Fibroblast of gingiva (primary cell): ENCODE measurements at places on chromosomes 12 and 14.

GRCh38 chr12:3185260-3185870 is 108.2 kb downstream of the TSPAN9 start:
- DNase-seq, result no peak

GRCh38 chr12:39354955-39355354 is 88.0 kb downstream of the KIF21A start:
- no peak for DNase-seq

DNA sequence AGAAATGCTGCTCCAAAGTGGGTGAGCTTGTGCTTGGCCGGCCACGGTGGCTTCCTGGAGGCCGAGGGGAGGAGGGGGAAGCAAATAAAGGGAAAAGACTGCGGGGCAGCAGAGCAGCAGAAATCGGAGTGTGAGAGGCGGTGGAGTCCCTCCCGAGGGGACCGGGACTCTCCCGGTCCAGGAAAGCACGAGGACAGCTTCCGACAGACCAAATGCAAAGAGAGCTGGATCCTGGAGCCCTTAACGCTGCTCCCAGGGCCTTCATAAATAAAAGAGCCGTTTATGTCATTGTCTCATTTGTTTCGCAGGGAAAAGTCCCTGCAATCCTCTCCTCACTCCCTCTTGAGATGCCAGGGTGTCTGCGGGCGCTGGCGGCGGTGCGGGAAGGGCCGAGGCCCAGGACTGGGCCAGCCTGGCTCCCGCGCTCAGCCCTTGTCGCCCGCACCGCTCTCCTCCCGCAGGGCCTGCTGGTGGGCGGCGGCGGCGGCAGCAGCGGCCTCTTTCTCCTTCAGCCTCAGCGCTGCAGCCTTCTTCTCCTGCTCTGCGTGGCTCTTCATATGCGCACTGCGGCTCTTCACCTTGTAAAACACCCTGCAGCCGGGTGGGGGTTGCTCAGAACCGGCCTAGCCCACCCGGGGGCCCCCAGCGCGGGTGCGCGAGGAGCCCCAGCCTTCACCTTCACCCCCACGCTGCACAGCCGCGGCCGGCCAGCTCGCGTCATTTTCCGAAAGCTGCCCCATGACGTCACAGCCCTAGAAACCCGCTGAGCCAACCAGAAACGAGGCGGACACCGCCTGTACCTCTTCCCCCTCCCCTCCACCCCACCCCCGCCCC is 4.5 kb upstream of the PNMA1 start:
- no peak for DNase-seq

GRCh38 chr14:100899884-100900771 is 3.4 kb downstream of the RTL1 start:
- no peak for DNase-seq

- DNase-seq, result no peak
Measured at GRCh38 chr12:5730962-5731361, 214.1 kb downstream of the ANO2 start.

DNA sequence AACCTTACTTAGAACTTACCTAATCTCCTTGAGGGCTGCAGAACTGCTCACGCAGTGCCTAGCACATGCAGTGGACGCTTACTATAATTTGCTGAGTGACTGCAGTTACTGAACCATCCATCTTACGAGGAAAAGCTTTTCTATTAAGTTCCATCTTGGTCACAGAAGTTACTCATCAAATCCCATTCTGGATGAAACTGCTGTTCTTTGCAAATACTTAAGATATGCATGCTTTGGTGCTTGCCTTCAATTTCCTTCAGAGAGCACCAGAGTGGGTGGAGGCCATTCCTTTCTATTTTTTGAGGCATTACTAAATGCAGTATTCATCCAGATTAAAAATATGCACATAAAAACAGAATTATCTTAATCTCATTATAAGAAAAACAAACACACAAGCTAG is 17.7 kb upstream of the PELI2 start:
- peak; percentile 20 for DNase-seq

DNA sequence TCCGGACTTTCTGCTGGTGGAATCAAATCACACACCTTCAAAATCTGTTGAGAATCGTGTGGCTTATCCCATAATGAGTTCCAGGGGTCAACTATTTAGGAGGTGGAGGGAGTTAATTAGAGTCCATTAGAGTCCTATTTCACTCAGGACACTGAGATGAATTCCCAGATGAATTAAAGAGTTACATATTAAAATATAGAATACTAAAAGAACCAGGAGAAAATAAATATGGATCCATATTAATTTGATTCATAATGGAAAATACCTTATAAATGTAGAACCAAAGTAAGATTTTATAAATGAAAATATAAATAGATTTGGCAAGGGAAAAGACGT is 44.6 kb upstream of the C14orf132 start:
- DNase-seq, result no peak

- peak; percentile 88 for DNase-seq
Measured at GRCh38 chr12:59699421-59700152, 103.8 kb downstream of the SLC16A7 start.

DNA sequence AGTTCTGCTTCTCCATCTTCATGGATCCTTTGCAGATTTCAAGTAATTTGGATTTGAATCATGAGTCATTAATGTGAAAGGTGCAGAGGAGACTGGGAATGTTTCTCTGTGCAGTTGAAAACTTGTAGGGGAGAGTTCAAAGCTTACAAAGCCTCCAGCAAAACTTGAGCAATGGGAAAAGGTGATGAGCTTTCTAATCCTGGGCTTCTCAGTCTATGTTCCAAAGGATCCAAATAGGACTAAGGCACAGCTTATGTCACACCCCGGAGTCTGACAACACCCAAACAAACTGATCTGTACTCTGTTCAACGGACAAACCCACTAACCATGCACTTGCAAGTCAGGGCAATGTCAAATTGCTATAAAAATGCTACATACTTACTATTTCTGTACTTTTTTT is 134.8 kb downstream of the DUSP6 start:
- DNase-seq, result no peak

GRCh38 chr12:96578526-96579125 is 89.2 kb downstream of the CFAP54 start:
- DNase-seq, result peak; percentile 42

GRCh38 chr12:131211340-131211938 is 257.7 kb downstream of the ADGRD1 start:
- no peak for DNase-seq

DNA sequence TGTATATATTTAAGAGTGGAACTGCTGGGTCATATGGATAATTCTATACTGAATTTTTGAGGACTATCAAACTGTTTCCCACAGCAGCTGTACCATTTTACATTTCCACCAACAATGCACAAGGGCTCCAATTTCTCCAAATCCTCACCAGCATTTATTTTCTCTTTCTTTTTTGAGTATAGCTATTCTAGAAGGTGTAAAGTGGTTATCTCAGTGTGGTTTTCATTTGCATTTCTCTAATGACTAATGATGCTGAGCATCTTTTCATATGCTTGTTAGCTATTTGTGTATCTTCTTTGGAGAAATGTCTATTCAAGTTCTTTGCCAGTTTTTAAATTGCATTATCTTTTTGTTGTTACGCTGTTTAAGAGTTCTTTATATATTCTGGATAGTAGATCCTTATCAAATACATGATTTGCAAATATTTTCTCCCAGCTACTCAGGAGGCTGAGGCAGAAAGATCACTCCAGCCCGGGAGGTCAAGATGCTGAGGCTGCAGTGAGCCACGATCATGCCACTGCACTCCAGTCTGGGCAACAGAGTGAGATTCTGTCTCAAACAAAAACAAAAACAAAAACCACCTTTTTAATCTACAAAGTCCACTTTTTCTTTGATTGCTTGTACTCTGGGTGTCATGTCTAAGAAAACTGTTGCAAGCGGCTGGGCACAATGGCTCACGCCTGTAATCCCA is 32.8 kb downstream of the GTF2A1 start:
- no peak for DNase-seq

GRCh38 chr12:124520265-124520701 is 47.1 kb downstream of the NCOR2 start:
- DNase-seq, result no peak

GRCh38 chr14:99537399-99537798 is 56.2 kb downstream of the CCNK start:
- no peak for DNase-seq

- peak; percentile 76 for DNase-seq
Measured at GRCh38 chr12:122499991-122500684, 594 bp downstream of the ZCCHC8 start.

DNA sequence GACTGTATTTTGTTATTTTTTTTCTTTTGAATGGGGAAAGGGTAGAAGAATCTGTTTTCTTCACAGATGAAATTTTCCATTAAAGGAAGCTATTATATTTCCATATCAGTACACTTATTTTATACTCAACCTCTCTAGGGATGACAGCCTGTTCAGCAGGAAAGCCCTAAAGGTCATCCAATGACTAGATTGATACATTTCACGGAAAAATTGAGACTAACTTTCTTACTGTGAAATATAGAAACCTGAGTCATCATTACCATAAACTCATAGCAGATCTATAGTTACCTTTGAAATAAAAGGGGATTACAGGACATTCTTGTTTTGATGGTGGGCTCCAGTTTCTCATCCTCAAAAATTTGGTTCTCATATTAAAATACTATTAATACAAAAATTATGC is 36.1 kb upstream of the PTCSC3 start:
- no peak for DNase-seq

GRCh38 chr12:26713885-26714383 is 119.1 kb downstream of the ITPR2 start:
- no peak for DNase-seq

DNA sequence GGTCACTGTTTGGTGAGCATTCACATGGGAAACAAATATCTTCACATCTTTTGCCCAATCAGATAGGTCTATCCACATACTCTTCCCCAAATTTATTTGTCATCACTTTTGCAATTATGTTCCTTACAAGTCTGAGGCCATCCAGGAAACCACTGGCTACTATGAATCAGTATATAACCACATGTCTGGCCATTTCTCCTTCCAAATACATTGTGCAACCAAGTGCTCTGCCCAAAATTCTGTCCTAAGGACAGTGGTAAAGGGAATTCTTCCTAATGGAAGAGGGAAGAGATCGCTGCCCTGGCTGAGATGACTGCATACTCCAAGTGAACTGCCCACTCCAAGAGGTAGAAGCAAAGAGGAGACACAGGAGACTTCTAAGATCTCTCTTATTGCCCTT is 148.9 kb upstream of the MAX start:
- peak; percentile 98 for DNase-seq
